SK-MEL-5 (cell line): ENCODE measurements at places on chromosomes 7 and 10.

GRCh38 chr10:44974628-44975430 is 3.8 kb downstream of the DEPP1 start:
- DNase-seq, result peak; percentile 46

GRCh38 chr10:29734640-29734961 is 99.8 kb upstream of the SVIL start:
- DNase-seq, result no peak

DNA sequence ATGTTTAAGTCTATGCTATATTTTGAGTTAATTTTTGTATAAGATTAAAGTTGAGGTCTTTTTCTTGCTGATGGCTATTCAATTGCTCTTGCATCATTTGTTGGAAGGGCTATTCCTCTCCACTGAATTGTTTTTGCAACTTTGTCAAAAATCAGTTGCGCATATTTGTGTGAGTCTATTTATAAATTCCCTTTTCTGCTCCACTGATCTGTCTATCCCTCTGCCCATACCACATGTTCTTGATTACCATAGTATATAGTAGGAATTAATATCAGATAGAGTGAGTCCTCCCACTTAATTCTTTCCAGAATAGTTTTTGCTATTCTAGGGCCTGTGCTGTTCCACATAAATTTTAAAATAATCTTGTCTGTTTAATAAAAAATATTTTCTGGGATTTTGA is 152.4 kb upstream of the ADCY1 start:
- no peak for DNase-seq

DNA sequence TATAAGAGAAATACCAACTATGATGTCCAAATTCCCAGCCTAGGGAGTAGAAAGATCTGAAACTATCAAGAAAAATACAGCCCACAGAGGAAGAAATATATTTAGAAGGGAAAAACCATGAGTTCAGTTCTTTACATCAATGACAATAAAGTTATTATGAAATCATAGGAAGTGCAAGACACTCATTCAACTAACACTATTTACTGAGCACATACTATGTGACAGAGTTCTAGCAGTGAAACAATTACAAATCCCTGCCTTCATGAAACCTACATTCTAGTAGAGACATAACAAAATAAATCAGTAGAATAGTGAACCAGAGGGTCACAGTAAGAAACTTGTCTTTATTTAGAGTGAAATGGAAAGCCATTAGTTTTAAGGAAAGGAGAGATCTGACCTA is 2.1 kb downstream of the NDUFA5 start:
- DNase-seq, result no peak

DNA sequence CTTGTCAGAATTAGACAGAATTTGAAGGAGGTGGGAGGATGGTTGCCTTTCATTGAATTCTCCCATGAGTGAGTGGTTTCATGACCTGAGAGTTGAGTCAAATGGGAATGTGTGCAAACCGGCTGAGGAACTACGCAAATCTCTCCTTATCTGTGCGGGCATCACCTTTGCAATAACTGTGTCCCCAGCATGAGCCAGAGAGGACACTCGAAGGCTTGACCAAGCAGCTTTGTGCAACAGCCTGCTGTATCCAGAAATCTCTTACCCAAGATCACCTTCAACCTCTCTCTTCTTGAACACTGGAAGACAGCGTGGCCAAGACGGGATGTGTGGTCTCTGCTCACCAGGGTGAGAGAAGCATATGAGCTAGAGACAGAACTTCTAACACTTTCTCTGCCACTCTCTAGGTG is 93.8 kb upstream of the IKZF1 start:
- no peak for DNase-seq

DNA sequence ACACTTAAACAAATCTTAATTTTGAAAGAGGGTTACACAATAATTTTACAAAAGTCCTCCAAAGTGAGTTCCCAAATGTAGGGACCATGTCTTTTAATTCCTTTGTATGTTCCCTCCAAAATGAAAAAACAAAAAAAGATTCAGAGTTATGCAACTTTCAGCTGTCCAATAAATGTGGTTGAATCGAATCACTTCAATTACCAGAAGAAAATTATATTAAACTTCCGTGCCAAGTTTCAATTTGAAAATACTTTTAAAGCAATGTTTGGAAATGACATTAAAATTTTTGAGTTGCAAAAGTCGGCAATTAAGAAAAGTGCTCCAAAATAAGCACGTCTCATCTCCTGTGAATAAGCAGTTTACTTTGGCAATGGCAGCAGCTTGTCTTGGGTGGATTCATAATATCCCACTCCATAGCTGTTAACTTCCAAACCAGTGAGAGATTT is 60.3 kb upstream of the C1GALT1 start:
- no peak for DNase-seq

GRCh38 chr10:101495324-101495925 is 92.6 kb downstream of the POLL start:
- peak; percentile 53 for DNase-seq

DNA sequence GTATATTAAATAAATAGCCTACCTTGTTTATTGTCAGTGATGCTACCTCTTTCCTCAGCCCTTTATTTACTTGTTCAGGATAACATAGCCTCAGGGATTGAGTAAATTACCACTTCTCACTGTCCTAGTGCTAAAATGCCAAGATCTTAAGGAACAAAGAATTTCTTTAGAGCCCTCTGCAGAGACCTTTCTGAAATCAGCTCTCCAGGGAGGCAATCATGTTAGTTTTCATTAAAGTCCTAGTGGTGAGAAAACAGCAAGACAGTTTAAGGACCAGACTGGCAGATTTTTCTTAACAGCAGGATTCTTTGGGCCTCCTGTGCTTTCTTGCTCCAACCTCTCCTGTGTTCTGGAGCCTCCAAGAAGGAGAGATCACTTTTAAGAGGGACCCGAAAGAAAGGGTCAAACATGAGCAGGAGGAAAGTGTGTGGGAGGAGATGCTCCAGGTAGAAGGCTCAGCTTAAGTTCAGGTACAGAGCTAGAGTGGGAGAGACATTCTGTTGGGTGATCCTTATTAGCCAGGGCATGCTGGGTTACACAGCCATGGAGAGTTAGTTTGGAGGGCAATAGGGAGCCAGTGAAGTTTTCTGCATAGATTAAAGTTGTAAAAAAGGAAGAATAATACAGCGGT is 1.2 kb upstream of the PLCE1 start:
- peak; percentile 64 for DNase-seq

- DNase-seq, result no peak
Measured at GRCh38 chr10:4474829-4475228, 351.2 kb upstream of the AKR1E2 start.

- DNase-seq, result no peak
Measured at GRCh38 chr7:137687556-137688265, 159.1 kb downstream of the DGKI start.

DNA sequence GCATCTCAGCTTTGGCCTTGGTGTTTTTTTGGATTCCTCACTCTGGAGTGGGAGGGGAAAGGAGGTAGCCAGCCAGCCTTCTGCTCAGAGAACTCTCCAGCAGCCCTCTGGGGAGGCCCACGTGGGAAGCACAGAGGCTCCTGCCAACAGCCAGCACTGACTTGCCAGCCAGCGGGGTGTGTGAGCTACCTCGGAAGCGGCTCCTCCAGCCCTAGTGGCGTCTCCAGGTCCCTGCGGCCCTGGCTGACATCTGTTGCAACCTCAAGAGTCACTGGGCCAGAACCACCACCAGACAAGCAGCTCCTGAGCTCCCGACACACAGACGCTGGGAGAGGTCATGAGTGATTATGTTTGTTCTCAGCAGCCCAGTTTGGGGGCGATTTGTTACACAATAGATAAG is 180.2 kb upstream of the FZD8 start:
- peak; percentile 8 for DNase-seq

GRCh38 chr10:7659560-7659959 is 7.2 kb downstream of the ITIH5 start:
- no peak for DNase-seq

DNA sequence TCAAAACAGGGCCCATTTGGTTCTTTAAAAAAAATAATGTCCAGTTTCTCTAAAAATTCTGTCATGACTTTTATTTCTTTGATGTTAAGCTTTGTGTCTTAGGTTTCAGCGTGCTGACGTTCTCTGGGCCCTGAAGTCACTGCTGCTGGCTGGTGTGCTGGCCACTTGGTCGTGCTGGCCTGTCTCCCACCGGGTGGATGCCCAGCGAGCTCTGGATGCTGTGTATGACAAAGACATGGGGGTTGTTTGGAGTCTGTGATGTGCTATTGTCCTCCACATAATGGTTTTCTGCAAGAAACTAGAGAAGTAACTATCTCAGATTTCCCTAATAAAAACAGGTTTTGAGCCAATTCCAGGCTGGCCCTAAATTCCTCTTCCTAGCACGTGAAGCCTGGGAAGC is 9.5 kb upstream of the IDI2 start:
- DNase-seq, result no peak

DNA sequence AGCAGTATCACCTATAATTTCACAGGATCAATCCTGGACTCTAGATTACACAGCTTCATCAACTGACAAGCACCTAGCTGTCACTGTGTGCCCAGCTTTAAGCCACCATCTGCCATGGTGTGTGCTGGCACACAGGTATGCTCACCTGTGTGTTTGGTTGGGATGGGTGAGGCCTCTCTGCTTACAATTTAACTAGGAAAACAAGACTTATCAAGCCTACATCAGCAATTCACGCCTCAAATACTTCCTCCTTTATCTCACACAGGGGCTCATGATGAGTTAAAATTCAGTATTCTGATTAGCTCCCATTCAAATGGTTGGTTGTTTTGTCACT is 608.2 kb downstream of the PARD3 start:
- no peak for DNase-seq

DNA sequence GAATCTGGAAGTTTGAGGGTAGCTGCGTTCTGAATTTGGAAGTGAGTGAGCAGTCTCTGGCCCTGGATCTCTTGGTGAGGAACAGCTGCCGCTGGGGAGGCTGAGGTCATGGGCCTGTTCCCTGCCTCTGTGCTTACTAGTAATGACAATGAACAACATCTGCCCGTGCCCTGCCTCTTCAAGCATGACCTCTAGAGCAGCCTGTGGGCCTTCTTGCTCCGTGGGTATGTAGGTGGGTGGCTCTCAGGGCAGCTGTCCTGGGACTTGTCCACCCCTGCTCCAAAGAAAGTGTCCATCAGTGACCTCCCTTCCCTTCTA is 186.2 kb downstream of the CXCL12 start:
- no peak for DNase-seq

DNA sequence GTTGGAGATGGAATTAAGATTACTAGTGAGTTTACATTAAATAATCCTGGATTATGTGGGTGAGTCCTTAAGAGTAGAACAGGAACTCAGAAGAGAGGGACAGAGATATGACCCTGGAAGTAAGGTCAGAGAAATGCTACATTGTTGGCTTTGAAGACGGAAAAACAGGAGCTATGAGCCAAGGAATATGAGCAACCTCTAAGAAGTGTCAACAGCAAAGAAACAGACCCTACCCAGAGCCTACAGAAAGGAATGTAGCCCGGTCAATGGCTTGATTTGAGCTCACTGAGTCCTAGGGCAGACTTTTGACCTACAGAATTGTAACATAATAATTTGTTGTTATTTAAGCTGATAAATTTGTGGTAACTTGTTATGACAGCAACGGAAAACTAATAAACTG is 304.9 kb downstream of the IPMK start:
- DNase-seq, result no peak

DNA sequence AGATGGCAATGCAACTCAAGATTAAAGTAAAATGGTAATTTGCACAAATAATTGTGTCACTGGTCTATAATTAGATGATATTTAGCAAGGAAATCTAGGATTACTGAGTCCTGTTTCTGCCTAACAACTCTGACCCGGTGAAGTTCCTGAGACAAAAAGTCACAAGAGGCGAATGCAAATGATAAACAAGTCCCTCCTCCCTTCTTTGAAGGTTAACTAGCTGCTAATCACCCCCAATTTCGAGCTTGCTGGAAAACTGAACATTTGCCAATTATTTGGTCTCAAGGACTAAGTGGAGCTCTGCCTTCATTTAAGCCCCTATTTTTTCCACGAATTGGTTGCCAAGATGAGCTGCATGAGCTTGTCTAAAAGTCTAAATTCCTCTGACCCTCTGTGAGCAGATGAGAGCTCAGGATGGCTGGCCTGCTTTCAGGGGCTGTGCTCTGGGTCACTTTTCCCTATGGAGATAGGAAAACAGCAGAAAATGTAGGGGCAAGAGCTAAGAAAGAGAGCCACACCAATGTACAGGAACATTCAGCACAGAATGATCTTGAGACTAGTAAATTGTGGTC is 127.3 kb downstream of the MBL2 start:
- no peak for DNase-seq

DNA sequence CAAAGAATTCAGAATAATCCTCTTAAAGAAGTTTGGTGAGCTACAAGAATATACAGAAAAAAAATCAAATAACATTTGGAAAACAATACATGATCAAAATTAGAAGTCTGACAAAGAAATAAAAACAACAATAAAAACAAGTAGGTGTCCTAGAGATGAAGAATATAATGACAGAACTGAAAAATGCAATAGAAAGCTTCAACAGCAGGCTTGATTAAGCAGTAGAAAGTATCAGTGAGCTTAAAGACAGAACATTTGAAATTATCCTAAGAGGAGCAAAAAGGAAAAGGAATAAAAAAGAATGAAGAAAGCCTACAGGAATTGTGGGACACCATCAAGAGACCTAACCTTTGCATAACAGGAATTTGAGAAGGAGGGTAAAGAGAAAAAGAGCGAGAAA is 238.8 kb downstream of the ZEB1 start:
- no peak for DNase-seq

DNA sequence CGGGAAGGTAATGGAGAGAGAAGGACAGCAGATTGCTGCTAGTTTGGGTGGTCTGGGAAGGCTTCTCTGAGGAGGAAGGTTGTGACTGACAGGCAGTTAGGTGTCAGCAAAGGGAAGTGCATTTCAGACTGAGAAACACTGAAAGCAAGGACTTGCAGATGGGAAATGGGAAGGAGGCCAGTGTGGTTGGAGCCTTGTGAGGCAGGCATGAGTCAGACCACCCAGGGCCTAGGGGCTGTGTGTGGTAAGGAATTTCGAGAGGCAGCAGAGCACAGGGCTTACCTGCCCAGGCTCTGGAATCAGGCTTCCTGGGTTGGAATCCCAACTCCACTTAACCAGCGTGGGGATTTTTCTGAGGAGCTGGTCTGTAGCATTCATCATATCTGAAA is 53.5 kb downstream of the NRF1 start:
- peak; percentile 37 for DNase-seq

DNA sequence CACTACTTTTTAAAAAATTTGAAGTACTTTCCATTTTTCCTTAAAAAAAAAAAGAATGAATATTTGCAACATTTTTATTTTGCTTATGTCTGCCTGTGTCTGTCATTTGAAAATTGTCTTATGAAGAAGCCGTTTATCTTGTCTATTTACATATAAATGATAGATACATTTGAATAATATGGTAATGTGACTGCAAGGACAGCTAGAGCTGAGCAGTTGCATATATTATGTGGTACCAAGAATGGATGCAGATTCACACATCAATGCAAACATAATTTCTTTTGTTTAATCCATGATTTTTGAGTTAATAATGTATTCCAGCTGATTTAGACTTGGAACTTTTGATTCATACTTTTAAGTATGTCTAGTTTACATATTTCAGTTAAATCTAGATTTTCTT is 268.0 kb downstream of the CDK14 start:
- no peak for DNase-seq

- no peak for DNase-seq
Measured at GRCh38 chr10:49484486-49485235, 54.3 kb downstream of the ERCC6 start.
